ENCODE measurements at places on chromosomes 5 and 9.

DNA sequence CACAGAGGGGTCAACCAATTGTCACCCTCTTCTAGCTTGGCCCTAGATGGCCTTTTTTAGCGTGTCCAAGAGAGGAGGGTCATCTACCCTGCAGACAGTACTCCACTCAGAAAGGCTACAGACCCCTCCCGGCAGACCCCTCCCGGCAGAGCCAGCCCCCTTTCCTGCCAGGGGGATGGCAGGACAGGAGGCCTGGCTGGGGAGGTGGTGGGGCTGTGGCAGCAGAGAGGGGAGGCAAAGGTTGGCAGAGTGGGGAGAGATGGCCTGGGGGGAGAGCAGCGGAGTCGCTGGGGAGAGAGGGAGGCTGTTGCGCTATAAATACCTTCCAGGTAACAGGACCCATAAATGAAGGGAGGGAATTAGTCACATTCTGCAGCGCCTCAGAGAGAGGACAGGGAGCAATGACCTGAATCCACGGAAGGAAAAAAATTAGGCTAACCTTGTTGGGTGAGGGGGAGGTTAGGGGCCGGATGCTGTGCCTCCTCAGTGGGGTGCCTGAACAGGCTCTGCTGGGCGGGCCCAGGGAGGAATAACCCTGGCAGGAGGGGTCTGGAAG lies 32.9 kb upstream of the PSD2 start:
- DNase-seq: peak; percentile 64

DNA sequence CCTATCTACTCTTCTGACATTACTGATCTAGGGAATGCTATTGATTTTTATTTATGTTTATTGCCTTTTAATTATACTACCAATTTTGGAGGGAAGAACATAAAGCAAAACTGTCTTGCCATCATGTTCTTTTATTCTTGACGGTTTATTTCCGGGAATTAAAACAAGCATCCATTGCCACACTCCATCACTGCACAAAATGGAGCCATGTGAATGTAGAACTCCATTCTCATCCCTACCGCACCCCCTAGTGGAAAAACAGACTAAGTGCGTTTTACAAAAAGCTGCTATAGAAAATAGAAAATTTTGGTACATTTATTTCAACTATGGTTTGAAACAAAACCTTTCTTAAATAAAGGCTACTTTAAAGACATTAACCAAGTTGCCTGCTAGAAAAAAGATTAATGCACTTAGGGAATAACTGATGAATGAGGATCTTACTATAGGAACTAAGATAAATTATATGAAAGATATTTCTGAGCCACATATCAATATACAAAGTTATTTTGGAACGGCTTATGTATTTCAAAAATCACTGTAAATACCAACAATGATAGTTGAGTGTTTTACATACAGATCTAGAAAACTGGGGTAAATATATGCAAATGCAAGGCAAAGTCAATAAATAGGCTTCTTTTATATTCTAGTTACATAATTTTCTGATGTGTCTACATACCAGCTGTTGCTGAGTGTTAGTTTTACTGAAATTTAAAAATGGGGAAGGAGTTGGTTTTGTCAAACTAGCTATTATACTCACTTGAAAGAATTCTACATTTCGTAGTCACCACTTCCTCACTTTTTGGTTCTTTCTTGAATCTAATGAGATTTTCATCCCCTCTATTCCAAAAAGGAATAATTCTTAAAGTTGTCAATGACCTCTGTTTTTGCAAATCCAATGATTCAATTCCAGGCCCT lies 26.5 kb downstream of the OXCT1 start:
- peak; percentile 68 for DNase-seq

DNA sequence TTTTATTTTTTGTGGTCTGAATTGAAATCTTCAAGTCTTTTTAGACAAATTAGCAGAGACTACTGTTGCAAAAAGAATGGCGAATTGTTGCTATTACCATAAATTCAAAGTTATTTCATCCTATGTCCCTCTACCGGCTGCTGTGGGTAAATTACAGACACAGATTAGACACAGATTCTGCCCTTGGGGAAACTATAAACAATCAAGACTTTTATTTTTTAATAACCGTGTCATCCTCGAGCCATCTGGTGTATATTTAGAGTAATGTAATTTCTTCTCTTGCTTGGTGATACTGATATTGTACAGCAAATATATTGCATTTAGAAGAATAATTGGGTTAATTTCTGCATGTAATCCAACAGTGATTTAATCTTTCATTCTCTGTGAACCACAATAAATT lies 228.0 kb upstream of the ADAMTSL1 start:
- no peak for DNase-seq

DNA sequence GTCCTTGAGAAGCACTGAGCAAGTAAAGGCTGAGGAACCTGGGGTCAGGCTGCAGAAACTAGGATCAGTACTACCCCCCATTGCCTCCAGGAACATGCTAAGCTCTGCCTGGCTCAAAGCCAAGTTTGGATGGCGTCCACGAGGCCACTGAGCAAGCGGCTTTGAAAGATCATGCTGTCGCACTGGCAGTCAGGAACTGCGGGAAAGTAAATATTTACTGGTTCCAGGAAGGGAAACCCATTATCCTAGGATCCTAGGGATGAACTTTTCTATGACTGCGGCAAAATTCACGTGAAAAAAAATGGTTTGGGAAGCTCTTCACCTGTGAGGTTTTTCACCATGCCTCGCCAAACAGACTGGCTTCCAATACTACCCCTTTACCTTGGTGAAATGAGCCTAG lies 75.3 kb upstream of the PJA2 start:
- DNase-seq: peak; percentile 18

- no peak for DNase-seq
These were observed 298.8 kb downstream of the ASTN2 start for GRCh38 chr9:117116084-117116483.

DNA sequence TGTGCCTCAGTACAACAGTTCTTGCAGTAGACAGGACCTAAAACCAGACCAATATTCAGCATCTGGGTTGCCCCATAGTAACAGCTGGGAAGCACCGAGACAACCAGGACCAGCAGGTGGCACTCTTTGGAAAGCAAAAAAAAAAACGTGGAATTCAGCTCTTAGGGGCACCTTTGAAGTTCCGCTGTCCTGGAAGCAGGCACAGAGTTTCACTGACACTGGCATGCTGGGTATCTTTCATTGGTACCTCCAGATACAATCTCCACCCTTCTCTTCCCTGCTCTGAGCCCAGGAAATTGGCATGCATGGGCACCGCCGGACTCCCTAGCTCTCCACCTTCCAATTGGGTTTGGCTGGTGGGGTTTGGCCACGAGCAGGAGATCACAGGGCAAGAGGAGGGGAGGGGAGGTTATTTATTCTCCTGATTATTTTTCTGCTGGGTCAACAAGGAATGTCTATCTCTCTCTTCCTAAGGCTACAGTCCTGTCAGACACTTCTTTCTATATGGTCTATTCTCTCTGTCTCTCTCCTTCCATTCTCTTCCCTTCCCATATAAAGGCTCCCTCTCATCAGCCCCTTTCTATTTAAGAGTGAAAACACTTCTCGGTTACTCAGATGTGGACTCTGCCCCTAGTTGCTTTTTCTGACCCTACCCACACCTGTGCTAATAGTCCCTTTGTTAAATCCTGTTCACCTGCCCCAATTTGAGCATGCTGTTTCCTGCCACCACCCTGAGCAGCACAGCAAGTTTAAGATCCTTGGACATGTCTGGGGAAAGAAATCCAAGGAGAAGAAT lies 1.9 kb upstream of the IDNK start:
- DNase-seq: peak; percentile 69

GRCh38 chr5:137880313-137880712 lies 8.9 kb upstream of the PKD2L2 start:
- no peak for DNase-seq

DNA sequence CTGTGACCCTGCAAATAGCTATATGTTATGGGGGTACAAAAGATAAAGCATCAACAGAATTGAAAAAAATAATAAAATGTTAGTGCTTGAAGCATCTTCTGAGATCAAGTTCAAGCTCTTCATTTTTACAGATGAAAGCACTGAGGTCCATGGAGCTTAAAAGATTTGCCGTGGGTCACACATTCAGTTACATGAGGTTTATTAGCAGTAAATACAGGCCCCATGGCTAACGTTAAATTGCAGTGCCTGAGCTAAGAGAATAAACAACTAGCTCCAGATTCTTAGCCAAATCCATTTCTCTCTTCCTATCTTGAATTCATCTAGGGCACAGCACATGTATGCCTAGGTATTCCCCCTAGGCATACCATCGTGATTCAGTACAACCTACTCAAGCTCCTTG lies 2052.7 kb upstream of the C9orf72 start:
- no peak for DNase-seq

GRCh38 chr5:143433670-143434069 lies 30.2 kb upstream of the NR3C1 start:
- DNase-seq: no peak

DNA sequence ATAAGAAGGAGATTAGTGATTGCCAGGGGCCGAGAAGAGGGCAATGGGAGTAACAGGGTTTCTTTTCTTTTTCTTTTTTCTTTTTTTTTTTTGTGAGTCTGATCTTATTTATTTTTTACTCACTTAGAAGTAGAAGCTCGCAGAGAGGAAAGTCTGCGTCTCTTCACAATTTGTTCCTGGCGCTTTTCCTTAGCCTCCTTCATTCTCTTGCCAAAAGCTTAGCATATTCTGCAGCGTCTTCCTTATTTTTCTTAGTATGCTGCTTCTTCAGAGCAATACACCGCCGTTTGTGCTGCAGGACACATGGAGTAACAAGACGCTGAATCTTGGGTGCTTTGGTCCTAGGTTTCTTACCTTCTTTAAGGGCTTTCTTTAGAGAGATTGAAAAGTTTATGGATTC lies 30.3 kb upstream of the DENND4C start:
- no peak for DNase-seq

DNA sequence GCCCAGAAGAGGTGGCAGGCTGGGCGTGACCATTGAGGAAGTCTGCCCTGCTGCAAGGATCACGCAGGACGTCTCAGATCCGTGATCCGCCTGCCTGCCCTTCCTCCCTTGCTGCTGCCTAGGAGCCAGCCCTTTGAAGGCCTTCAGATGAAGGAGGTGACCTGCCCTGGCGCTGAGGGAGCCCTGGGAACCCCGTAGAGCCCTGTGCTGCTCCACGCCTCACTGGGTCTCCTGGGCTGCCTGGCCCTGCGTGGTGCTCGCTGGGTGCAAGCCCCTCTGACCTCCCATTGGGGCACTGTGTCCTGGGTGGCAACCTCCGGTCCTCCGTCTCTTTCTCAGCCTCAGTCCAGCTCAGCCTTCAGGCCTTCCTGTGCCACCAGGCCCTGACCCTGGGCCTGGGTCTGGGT lies 295.3 kb upstream of the IRX4 start:
- no peak for DNase-seq

- no peak for DNase-seq
These were observed 221.2 kb upstream of the ANKH start for GRCh38 chr5:15092801-15093200.

DNA sequence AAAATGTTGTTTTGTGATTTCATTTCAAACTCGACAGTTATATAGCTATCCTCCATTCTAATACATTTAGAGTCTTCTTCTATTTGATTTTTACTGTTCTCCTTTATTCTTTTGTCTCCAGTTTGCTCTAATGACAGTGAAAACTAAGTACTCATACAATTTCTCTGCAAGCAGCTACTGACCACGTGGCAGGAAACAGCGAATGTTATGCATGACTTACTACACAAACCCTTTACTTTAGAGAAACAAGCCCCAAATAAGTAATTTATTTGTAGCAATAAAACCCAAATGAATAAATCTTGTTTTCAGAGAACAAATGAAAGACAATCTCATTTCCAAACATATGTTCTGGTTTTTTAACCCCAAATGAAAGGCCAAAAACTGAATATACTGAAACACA lies 41.9 kb downstream of the CDH6 start:
- DNase-seq: peak; percentile 62

- DNase-seq: peak; percentile 44
These were observed 5.5 kb downstream of the NSMF start for GRCh38 chr9:137453643-137454081.
